ENCODE measurements at places on chromosomes 2 and 18. TPM values are rescaled to one million over a fixed set of nuclear protein-coding genes. Genes with fewer than 3 reads are reported as not detected.

SERPINB11 gene
- not detected for total RNA-seq

MARCHF4 gene
- 1.5 TPM for total RNA-seq

LOXHD1 gene
- total RNA-seq = not detected

CD8A gene
- not detected for total RNA-seq

FHOD3 gene
- total RNA-seq = 22.3 TPM

ANKRD30B gene
- total RNA-seq = 0.50 TPM

MSTN gene
- total RNA-seq = 0.29 TPM

Measured in smooth muscle cell of trachea (primary cell).